NK-92 treated with Interleukin-12 subunit alpha and Interleukin-12 subunit beta, amount 100 ng/mL, for 24 hours (cell line): ENCODE measurements at places on chromosomes 4 and X.

DNA sequence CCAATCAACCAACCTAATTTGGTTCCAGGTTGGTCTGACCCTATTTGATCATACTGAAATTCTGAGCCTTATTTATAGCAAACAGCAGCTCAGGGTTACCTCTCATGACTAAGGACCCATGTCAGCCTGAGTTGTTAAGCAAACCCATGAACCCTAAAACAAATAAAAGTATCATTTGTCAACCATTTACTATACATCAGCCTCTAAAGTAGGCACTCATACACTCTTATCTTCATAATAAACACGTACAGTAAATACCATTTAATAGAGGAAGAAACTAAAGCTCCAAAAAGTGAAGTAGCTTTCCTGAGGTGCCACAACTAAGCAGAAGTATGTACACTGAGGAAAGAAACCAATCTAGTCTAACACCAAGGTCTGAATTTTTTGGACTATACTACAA, 25.2 kb downstream of the MANBA start:
- no peak for DNase-seq

DNA sequence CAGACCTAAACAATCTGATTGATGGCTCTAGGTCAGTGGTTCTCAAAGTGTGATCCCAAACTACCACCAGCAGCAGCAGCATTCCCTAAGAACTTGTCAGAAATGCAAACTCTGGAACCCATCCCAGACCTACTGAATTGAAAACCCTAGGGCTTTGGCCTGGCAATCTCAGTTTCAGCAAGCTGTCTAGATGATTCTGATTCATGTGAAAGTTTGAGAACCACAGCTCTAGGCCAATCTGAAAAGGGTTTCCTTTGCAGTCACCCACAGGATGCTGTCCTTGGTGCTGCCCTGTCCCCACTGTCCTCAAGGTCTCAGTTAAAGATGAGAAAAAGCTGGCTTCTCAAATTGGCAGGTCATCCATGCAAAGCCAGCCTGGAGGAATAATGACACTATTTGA, 34.8 kb downstream of the SMPX start:
- no peak for DNase-seq

- no peak for DNase-seq
Observed at GRCh38 chr4:27568236-27568951, 707.8 kb downstream of the STIM2 start.

- DNase-seq = no peak
Observed at GRCh38 chr4:56315041-56315440, 72.2 kb downstream of the AASDH start.

DNA sequence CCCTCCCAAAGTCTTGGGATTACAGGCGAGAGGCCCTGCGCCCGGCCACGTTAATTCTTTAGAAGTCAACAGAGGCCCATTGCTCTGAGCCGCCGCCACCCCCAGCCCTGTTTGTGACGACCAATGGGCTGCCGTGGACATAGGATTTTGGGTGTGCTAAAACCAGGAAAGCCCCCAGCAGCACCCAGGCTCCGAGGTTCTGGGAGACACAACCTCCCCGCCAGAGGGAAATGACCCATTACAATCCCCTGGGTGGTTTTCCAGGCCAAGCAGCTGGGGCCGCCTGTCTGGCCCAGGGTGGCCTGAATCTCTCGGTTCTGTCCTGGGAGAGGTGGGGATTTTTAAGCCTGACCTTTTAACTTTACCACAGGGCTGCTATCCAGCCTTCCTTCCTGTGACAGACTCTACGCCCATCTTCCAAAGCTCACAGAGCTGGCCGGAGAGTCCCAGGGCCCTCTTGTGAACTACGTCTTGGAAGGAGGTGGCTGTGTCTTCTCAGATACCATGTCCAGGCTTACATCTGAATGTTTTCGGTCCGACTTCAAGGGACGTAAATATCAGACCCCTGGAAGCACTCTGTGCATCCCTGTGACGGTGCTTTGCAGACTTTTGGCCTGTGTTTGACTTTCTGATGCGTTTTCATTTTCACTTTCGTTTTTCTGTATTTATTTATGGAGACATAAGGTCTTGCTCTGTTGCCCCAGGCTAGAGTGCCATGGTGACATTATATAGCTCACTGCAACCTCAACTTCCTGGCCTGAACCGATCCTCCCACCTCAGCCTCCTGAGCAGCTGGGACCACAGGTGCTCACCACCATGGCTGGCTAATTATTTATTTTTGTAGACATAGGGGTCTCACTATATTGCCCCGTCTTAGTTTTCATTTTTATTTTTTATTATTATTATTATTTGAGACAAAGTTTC, 36.0 kb downstream of the P2RY8 start:
- no peak for DNase-seq

- no peak for DNase-seq
Observed at GRCh38 chr4:8280876-8281440, 11.4 kb downstream of the HTRA3 start.

- DNase-seq = no peak
Observed at GRCh38 chrX:40152173-40152711, 54.5 kb upstream of the BCOR start.
